ENCODE measurements at places on chromosomes 3 and 15. TPM values are rescaled to one million over a fixed set of nuclear protein-coding genes. Genes with fewer than 3 reads are reported as not detected.

The SLC51B gene
- not detected for total RNA-seq

The CAMK2N2 gene
- 3.4 TPM for total RNA-seq

The CD96 gene
- total RNA-seq = not detected

The ZNF80 gene
- not detected for total RNA-seq

The APBA2 gene
- 108 TPM for total RNA-seq

The LRRC31 gene
- total RNA-seq = not detected

The HYAL3 gene
- 6.6 TPM for total RNA-seq

The APOD gene
- 3.6 TPM for total RNA-seq

The AADACL2 gene
- total RNA-seq = not detected

The PHLDB2 gene
- 13.6 TPM for total RNA-seq

The THAP10 gene
- total RNA-seq = 4.4 TPM

The PML gene
- 6.4 TPM for total RNA-seq

The TMEM108 gene
- 27.1 TPM for total RNA-seq

The CHL1 gene
- 954 TPM for total RNA-seq

The ZBTB47 gene
- total RNA-seq = 22.1 TPM

The SPINT1 gene
- 5.1 TPM for total RNA-seq

The PLA2G4D gene
- not detected for total RNA-seq

The B3GALNT1 gene
- 133 TPM for total RNA-seq

The TMEM266 gene
- 4.7 TPM for total RNA-seq

The KCNMB2 gene
- 15.4 TPM for total RNA-seq

The CTXN2 gene
- total RNA-seq = 0.16 TPM

The ATG7 gene
- 22.6 TPM for total RNA-seq

The PLSCR2 gene
- total RNA-seq = not detected

The GRK7 gene
- total RNA-seq = not detected

The LMAN1L gene
- not detected for total RNA-seq

The TMEM212 gene
- total RNA-seq = not detected

The GABRR3 gene
- total RNA-seq = not detected

The TF gene
- total RNA-seq = 2.5 TPM

The PCNP gene
- total RNA-seq = 130 TPM

The CSTA gene
- not detected for total RNA-seq

The NEK10 gene
- total RNA-seq = 25.7 TPM

The SIDT1 gene
- total RNA-seq = 6.2 TPM

The NR2F2 gene
- 4.1 TPM for total RNA-seq

The RETNLB gene
- not detected for total RNA-seq

The IQCF6 gene
- not detected for total RNA-seq

The UPK1B gene
- total RNA-seq = 0.16 TPM

The RFC4 gene
- 29.8 TPM for total RNA-seq

The SOX2 gene
- 78.0 TPM for total RNA-seq

The DLG1 gene
- total RNA-seq = 142 TPM

The CDHR4 gene
- total RNA-seq = not detected

The GOLGA6B gene
- total RNA-seq = not detected

The GPR62 gene
- 0.62 TPM for total RNA-seq

The ZNF660 gene
- total RNA-seq = 14.3 TPM

The TMIE gene
- total RNA-seq = 2.5 TPM

The INKA1 gene
- total RNA-seq = 12.3 TPM

The ECE2 gene
- 2.2 TPM for total RNA-seq

The ARPP21 gene
- 656 TPM for total RNA-seq

The TEX9 gene
- 23.2 TPM for total RNA-seq

The PARP16 gene
- total RNA-seq = 7.3 TPM

The UCN2 gene
- not detected for total RNA-seq

The HIGD1A gene
- 117 TPM for total RNA-seq

The DIPK2A gene
- total RNA-seq = 137 TPM

The CCDC66 gene
- 86.7 TPM for total RNA-seq

The ZNF662 gene
- total RNA-seq = 20.4 TPM

The RAB11A gene
- total RNA-seq = 169 TPM

The TRH gene
- total RNA-seq = 1.1 TPM

The MANF gene
- total RNA-seq = 22.3 TPM
